Tibial nerve (tissue), 4 donors: ENCODE measurements at places on chromosomes 2 and 18.
A peak's percentile ranks its signal among the peaks of the same experiment; 100 is the strongest.

GRCh38 chr18:9328776-9329175 lies 5.8 kb upstream of the TWSG1 start:
- DNase-seq, result no peak

DNA sequence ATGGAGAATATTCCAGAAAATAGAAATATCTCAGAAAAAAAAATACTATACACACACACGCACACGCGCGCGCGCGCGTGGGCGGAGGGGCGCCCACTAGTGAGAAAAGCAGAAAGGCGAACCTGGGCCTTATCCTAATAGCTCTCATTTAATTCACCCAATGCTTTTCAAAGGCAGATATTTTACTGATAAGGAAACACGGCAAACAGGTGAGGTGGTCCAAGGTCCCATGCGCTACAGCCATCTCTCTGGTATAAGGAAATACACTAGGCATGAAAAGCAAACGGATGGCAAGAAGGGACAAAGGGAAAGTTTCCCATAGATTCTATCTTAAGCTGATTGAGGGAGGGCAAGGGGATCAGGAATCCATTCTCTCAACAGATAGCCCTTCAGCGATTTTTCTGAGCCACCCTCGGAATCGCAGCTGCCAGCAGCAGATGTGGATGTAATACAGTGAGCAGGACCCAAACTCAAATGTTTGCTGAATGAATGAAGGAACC lies 136.7 kb downstream of the TMEM247 start:
- DNase-seq, result no peak

- DNase-seq, result no peak
Observed at GRCh38 chr2:126792186-126792585, 106.5 kb upstream of the TEX51 start.

GRCh38 chr2:656676-657075 lies 20.5 kb downstream of the TMEM18 start:
- DNase-seq, result no peak

GRCh38 chr2:219332542-219332941 lies at the start of gene RESP18:
Gene RESP18 (minus strand): TSS chr2:219332744.
- no peak for DNase-seq

- DNase-seq, result no peak
Observed at GRCh38 chr2:188878716-188879115, 95.5 kb upstream of the COL3A1 start.

DNA sequence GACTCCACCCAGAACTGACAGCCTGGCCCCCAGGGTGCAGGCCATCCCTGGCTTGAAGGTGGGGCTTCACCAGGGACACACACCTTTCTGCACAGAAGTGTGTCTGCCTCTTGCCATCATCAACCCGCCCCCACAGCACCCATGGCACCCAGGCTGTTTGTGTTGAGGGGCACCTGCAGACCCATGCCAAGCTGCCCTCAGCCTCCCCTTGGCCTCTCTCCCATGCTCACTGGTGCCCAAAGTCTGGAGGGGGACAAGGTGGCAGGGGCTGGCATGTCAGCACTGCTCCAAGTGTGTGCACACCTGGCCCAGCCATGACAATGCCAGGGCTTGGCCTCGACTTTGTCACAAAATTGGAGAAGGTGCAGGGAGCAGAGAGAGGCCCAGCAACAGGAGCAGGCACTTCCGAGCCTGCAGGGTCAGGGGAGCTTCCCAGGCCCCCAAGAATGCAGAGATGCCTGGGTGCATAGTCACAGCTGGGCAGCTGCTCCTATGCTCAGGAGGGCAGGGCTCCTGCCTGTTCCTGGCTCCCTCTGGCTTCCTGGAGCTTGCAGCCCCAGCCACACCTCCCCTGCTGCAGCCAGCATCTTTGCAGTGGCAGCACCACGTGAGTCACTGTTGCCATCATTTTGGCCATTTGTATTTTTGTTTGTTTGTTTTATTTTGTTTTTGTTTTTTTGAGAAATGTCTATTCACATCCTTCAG lies 280.6 kb upstream of the UBE2E3 start:
- no peak for DNase-seq

DNA sequence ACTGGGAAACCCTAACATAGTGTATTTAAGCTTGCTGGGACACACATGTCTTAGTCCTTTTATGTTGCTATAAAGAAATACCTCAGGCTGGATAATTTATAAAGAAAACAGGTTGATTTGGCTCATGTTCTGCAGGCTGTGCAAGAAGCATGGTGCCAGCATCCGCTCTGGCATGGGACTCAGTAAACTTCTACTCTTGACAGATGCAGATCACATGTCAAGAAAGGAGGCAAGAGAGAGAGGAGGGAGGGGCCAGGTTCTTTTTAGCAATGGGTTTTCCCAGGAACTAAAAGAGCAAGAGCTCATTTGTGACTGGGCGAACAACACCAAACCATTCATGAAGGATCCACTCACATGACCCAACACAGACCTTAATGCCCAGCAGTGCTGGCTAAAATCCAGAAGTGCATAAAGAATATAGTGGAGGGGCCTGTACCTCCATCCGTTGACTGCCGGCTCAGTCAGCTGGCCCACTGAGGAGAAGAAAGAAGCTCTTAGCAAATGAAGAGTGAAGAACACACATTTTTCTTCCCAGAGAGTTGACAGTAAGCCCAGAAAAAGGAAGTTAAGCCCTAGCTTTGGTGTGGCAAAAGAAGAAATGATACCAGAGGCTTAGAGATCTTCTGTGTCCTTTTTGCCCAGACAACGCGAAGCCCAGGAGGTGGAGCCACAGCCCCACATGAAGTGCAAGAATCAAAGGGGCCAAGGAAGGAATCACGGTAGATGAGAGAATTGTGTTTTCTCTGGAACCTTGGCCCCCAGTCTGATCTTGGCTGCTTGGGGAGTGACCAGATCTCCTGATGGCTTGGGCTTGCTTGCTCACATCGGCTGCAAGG lies 183.5 kb upstream of the FAM98A start:
- no peak for DNase-seq

GRCh38 chr2:240151477-240152031 lies 11.1 kb upstream of the OTOS start:
- DNase-seq, result no peak

DNA sequence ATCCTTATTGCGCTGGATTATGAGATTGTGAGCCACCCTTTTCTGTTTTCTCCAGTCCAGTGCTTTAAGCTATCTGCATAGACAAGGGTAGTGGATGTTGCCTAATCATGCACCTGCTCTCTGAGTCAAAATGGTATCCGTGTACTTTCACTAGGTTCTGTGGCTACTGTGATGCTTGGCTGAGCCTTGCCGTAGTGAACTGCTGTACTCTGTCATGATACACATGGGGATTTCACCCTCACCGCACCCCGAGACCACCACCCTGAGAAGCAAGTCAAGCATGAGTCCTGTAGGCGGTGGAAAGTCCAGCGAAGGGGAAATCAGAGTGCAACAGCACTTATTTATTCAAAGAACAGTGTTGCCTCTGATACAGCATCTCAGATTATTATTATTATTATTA lies 55.0 kb downstream of the ARHGAP25 start:
- DNase-seq, result no peak

- DNase-seq, result no peak
Observed at GRCh38 chr2:80326214-80326613, 21.7 kb upstream of the LRRTM1 start.

DNA sequence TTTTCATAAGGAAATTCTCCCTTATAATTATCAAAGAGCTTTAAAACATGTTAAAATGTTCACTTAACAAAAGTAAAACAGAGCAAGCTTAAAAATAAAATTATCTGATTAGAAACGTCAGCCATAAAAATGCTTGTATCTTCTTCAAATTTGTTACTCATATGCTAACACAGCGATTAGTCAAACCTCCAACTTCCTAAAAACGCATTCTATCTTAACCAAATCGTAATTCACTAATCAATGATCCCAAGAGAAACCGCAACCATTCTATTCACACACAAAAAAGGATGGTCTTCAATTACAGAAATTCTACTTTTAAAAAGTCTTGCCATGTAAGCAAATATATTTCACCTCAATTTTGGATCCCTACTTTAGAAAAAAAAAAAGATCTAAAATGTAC lies 1.9 kb downstream of the STK17B start:
- DNase-seq, result no peak

GRCh38 chr2:159712929-159713420 lies 669 bp downstream of the MARCHF7 start:
- DNase-seq, result no peak

GRCh38 chr18:25454270-25454659 lies 102.3 kb upstream of the ZNF521 start:
- no peak for DNase-seq

GRCh38 chr2:209473930-209474419 lies 50.1 kb downstream of the MAP2 start:
- DNase-seq, result no peak

- no peak for DNase-seq
Observed at GRCh38 chr2:2974982-2975381, 402.6 kb downstream of the EIPR1 start.

DNA sequence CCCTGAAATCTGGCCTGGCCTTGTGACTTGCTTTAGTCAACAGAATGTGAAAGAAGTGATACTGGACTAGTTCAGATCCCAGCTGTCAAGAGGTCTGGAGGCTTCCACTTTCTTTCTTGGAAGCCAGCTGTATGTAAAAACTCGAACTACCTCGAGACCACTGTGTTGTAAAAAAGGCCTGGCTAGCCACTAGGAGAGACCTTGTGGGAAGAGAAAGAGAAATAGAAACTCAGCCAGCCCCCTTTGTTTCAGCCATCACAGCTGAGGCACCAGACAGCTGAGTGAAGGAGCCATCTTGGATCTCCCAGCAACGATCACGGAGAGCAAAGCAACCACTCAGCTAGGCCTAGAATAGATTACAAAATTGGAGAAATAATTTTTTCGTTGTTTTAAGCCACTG lies 324.9 kb upstream of the TCF4 start:
- no peak for DNase-seq

GRCh38 chr2:2015646-2016045 lies 271.3 kb upstream of the PXDN start:
- DNase-seq, result no peak

DNA sequence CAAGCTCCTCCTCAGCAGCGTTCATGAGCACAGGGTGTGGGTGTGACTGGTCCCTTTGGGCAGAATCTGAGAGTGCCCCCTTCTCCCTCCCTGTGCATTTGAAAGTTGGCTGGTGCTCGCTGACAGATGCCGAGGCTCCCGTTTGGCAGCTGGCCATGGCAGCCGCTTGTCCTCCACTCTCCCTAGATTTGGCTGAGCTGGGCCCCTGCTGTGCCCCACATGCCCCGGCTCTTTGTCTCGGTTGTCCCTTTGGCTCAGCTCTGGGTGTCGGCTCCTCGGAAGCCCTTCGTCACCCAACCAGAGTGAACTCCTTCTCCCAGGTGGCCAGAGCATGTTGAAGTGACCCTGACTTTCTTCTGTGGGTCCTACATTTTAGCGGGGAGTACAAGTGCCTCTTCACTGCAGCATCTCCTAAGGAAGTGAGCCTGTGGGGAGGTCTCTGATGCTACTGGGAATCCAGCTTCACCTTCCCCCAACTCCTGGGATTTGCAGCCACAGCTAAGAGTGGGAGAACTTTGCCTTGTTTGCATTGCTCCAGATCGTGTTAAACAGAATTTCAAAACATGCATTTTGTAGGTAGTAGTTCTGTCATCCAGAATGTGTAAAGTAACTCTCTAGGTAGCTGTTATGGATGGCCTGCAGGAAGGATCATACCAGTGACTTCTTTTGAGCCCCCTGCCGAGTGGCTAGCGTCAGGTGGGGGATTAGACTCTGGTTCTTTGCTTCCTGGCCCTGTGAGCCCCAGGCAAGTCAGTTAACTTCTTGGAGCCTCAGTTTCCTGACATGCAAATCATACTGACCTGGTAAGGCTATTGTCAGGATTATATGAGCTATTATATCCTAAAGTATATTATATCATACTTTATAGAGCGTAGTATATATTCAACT lies 24.2 kb downstream of the HPCAL1 start:
- DNase-seq, result no peak

- DNase-seq, result no peak
Observed at GRCh38 chr2:17196380-17196779, 321.9 kb downstream of the RAD51AP2 start.

DNA sequence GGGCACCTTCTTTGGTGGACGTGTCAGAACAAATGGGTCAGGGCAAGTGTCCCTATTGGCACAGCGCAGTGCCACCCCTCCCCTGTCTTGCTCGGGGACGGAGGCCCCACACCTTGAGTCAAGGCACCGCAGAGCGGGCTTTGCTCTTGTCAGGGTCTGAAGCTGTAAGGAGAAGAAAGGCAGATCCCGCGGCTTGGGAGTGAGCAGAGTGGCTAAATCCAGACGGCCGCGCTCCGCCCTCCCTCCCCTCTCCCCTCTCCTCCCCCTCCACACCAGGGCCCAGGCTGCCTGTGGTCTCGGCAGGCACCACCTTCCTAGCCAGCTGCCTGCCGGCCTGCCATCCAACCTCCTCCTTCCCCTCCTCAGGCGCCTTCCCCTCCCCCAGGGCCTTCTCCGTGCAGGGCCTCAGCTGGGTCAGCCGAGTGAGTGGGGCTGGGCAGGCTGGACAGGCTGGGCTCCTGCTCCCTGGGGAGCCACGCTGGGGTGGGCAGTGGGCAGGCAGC lies 25.8 kb downstream of the SPEG start:
- DNase-seq, result no peak

GRCh38 chr2:32342801-32343200 lies 14.0 kb upstream of the BIRC6 start:
- DNase-seq, result no peak

- DNase-seq, result peak; percentile 71
Observed at GRCh38 chr2:237092920-237093781, 7.5 kb downstream of the COPS8 start.

- DNase-seq, result peak; percentile 26
Observed at GRCh38 chr2:168758970-168759820, 43.2 kb upstream of the NOSTRIN start.

DNA sequence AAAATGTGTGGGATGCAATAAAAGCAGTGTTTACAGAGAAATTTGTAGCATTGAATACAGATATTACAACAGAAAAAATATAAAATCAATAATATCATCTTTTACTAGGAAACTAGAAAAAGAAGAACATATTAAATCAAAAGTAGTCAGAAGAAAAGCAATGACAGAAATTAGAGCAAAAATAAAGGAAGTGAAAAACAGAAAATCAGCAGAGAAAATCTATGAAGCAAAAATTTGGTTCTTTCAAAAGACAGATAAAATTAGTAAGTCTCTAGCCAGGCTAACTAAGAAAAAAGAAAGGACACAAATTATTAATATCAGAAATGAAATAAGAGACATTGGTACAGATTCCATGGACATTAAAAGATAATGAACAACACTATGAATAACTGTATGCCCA lies 212.0 kb upstream of the MGAT5 start:
- no peak for DNase-seq

GRCh38 chr2:187483537-187483936 lies 35.5 kb upstream of the CALCRL start:
- DNase-seq, result no peak

DNA sequence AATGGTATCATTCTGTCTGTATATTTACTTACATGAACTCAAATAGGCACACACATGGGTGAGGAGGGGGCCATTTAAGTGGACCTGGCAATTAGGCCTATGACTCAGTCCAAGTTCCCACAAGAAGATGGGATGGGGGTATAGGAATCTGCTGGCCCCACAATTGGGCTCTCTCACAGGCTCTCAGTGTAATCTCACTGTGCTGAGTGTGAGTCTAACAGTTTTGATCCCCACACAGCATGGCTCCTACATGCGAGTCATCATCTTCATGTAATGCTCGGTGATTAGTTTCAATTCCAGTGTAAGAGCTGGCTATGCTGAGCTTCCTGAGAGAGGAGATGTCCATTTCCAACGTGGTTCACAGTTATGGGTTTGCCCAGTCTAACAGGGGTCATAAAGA lies 114.0 kb downstream of the GATA6 start:
- DNase-seq, result no peak

- DNase-seq, result no peak
Observed at GRCh38 chr18:62881509-62882016, 166.2 kb downstream of the PHLPP1 start.
